Testis (tissue), 5 donors: ENCODE measurements at places on chromosomes 2 and 18. TPM values are rescaled to one million over a fixed set of nuclear protein-coding genes. Genes with fewer than 3 reads are reported as not detected.
A peak's percentile ranks its signal among the peaks of the same experiment; 100 is the strongest.

GRCh38 chr2:61443342-61444041, 27.4 kb downstream of the USP34 start:
- H3K27me3 ChIP-seq, result no peaks in the 10 kb centered on the region
- no peak overlapping the region for H3K27ac ChIP-seq
- no peak overlapping the region for H3K4me3 ChIP-seq

GDF7 gene
- 0.62 TPM for total RNA-seq

HK2 gene
- total RNA-seq, result 142 TPM

THSD7B gene
- 0.87 TPM for total RNA-seq

SERPINB5 gene
- total RNA-seq, result 8.1 TPM

DNA sequence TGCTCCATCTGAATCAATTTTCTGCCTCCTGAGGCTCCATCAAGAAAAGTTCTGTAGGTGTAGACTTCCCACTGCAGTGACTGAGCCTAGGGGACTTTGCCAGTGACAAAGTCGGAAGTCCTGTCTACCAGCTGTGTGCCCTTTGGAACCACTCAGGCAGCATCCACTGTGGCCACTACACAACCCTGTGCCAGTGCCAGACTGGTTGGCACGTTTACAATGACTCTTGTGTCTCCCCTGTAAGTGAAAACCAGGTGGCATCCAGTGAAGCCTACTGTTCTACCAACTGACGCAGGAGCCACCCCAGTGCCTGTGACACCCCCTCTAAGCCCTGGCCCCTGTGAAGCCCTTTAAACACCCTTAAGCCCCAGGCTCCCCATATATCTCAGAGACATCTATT, 132.1 kb upstream of the SERPINE2 start:
- no peaks in the 10 kb centered on the region for H3K4me1 ChIP-seq
- H3K36me3 ChIP-seq, result no peaks in the 10 kb centered on the region
- no peaks in the 10 kb centered on the region for H3K27me3 ChIP-seq
- no peak overlapping the region for H3K27ac ChIP-seq
- DNase-seq, result no peak
- H3K4me3 ChIP-seq, result no peak overlapping the region

DNA sequence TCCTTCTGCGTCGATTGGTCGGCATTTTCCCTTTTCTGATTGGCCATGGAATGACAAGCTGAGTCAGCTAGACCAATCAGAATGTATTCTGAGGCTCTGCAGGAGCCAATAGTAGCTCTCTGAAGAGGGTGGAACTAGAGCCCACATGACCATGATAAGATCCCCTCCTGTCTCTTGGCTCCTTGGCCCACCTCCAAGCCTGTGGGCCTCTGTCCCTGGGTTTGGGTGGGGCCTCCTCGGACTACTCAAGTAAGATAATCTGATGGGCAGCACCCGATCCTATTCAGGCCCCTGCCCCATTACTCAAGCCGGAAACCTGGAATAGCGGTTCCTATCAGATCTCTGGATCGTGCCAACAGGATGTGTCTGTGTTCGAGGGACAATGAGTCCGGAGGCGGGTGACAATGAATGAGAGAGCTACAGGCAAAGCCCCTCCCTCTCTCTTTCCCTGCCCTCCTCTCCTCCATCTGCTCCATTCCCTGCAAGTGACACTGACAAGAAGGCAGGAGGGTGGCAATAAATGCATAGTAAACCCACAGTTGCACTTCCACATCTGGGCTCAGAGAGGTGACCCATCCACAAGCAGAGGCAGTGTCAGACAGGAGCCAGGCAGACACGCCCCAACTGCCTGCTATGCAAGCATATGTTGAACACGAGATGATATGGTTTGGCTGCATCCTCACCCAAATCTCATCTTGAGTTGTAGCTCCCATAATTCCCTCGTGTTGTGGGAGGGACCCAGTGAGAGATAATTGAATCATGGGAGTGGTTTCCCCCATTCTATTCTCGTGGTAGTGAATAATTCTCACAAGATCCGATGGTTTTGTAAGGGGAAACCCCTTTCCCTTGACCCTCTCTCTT, 114.7 kb downstream of the TNS1 start:
- H3K36me3 ChIP-seq, result no peaks in the 10 kb centered on the region
- DNase-seq, result no peak

DNA sequence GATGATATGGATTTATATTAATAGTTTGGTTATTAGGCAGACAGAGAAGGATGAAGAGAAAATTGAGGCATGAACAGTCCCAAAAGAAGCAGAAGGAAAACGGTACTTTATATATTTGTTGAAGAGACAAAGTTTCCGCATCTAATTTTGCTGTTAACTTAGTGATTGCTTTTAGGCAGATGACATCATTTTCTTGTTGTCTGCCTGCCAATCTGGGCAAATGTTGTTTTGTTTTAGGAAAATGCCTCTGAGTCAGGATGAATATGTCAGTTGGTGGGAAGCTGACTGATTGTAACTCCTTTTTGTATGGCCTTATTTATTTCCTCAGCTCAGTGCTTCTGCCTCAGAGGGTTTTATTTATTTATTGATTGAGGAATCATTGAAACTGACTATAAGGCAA, 52.5 kb upstream of the CAVIN2 start:
- no peaks in the 10 kb centered on the region for H3K27me3 ChIP-seq
- no peak overlapping the region for H3K27ac ChIP-seq
- no peaks in the 10 kb centered on the region for H3K4me1 ChIP-seq
- no peaks in the 10 kb centered on the region for H3K36me3 ChIP-seq

ALPI gene
- total RNA-seq, result 0.43 TPM

GRCh38 chr2:48508461-48509124, 21.4 kb upstream of the STON1 start:
- no peak overlapping the region for H3K27ac ChIP-seq
- H3K27me3 ChIP-seq, result no peaks in the 10 kb centered on the region
- no peaks in the 10 kb centered on the region for H3K36me3 ChIP-seq

DNA sequence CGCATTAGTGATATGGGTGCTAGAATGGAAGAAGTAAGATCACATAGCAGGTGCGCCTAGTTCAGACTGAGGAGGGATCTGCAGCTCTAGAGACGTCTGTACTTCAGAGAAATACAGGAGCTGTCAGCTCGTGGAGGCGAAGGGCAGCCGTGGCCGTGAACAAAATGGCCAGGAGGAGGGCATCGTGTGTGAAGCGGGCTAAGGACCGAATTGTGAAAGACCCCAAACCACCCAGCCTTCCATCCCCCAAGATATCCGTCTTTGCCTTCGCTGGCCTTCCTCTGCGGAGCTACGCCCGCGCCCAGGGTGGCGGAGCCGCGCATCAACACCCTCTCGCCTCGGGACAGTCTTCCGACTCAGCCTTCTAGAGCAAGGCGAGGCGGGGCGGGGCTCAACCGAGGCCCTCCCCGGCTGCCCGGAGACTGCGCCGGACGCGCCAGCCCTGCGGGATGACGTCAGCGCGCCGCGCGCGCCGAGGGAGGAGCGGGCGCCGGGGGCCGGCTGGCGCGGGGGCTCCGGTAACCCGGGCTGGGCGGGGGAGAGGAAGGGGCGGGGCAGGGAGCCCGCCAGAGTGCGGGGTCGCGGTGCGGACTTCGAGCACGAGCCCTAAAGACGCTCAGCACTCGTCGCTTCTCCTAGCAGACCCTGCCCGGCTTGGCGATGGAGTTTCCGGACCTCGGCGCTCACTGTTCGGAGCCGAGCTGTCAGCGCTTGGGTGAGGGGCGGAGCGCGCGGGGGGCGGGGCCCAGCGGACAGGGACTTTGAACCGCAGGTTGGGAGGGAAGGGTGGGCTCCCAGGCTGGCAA, at the start of gene ZFAND2B:
TSS of gene ZFAND2B (plus strand) at position 455 of the 806 bp plus-strand sequence. CDS start at position 661, 206 bp downstream.
- peak within 1 kb of the TSS; percentile 80 for H3K4me3 ChIP-seq
- H3K27me3 ChIP-seq, result no peaks in the 10 kb centered on the region
- no peaks in the 10 kb centered on the region for H3K36me3 ChIP-seq
- H3K27ac ChIP-seq, result peak within 1 kb of the TSS; percentile 97
- DNase-seq, result peak; percentile 97

DNA sequence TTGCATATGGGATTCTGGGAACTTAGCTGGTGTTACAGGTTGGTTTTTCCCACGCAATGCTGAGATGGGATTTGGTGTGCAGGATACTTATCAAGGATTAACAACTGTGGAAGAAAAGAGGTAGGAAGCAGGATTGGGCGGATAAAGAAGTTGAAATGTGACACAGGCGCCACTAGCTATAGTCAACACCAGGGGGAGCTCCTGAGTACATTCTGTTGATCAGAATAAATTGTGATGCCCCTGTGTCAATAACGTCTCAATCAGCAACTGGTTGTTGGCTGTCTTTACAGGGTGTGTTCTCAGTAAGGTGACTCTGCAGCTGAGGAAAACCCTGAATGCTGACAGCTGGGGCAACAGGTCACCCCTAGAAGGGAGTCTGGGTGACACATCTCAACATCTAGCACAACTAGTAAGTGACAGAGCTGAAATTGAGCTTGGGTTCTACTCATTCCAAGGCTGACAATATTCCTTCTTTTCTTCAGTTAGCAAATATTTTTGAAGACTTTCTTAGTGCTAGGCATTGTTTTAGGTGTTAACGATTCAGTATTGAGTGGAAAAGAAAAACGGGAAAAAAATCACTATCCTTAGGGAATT, 143.0 kb downstream of the ARL6IP6 start:
- H3K4me1 ChIP-seq, result no peaks in the 10 kb centered on the region
- H3K4me3 ChIP-seq, result no peak overlapping the region
- peak; percentile 64 for DNase-seq
- H3K27ac ChIP-seq, result no peak overlapping the region
- no peaks in the 10 kb centered on the region for H3K36me3 ChIP-seq

DNA sequence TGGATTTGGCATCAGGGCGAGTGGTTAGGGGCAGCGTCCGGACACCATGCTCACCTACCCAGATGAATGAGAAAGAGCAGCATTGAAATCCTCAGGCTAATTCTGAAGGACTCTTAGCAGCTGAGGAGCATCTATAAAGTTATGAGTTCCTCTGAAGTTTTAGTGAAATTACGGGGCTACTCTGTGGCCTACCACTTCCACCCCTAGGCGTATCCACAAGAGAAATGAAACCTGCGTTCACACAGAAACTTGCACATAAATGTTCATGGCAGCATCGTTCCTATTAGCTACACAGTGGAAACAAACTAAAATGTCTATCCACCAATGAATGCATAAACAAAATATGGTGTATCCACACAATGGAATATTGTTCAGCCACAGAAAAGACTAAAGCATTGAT, 98.0 kb downstream of the GBX2 start:
- H3K27me3 ChIP-seq, result no peaks in the 10 kb centered on the region
- H3K4me3 ChIP-seq, result no peak overlapping the region
- DNase-seq, result no peak
- H3K4me1 ChIP-seq, result peaks cover 4% of the 10 kb centered on the region
- H3K36me3 ChIP-seq, result no peaks in the 10 kb centered on the region

SERPINB3 gene
- 0.74 TPM for total RNA-seq

DNA sequence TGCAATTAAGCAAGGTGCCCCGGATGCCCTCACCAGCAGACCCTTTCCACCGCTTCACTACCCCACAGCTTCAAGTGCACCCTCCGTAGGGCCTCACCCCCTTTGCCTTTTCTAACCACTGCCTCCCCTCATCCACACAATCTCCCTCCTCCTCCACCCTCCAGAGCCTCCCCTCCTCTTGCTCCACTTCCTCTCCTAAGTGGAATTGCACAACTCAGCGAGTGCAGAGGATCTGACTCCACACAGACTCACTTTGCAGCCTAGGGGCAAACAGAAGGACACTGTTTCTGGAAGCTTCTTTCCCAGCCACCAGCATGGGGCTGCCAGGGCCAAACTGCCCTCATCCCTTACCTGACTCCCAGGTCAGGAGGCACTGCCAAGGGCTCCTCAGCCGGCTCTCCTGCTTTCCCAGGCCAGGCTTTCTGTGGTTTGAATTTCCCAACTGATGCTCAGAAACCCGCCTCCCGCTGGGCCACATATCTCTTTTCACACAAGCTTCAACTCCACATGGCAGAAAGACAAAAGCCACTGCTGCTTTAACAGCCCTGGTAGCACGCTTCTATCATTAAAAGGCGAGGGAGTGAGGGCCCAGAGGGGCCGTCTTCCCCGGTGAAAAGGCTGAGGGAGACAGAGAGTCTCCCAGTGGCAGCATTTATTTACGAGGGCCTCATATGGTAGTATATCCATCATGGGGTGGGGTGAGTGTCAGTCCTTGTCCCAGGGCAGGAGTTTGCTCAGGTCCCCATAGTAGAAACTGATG, 74.7 kb upstream of the MGAT4A start:
- DNase-seq, result no peak
- no peaks in the 10 kb centered on the region for H3K27me3 ChIP-seq

DNA sequence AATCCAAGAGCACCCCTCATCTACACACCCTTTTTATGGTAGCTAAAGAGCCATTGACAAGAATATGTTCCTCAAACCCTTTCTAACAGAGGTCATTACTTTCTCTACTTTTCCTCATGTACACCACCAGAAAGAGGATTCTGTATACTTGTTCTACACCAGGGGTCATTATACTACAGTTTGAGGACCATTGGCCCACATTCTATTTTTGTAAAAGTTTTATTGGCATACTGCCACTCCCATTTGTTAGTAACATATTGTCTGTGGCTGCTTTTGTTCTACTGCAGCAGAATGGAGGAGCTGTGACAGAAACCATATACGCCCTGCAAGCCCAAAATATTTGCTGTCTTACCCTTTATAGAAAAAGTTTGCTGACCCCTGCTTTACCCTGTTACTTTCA, 14.3 kb downstream of the HTR2B start:
- H3K4me3 ChIP-seq, result no peak overlapping the region
- DNase-seq, result no peak
- peaks cover 9% of the 10 kb centered on the region for H3K4me1 ChIP-seq
- no peaks in the 10 kb centered on the region for H3K27me3 ChIP-seq
- H3K36me3 ChIP-seq, result no peaks in the 10 kb centered on the region
- no peak overlapping the region for H3K27ac ChIP-seq

DNA sequence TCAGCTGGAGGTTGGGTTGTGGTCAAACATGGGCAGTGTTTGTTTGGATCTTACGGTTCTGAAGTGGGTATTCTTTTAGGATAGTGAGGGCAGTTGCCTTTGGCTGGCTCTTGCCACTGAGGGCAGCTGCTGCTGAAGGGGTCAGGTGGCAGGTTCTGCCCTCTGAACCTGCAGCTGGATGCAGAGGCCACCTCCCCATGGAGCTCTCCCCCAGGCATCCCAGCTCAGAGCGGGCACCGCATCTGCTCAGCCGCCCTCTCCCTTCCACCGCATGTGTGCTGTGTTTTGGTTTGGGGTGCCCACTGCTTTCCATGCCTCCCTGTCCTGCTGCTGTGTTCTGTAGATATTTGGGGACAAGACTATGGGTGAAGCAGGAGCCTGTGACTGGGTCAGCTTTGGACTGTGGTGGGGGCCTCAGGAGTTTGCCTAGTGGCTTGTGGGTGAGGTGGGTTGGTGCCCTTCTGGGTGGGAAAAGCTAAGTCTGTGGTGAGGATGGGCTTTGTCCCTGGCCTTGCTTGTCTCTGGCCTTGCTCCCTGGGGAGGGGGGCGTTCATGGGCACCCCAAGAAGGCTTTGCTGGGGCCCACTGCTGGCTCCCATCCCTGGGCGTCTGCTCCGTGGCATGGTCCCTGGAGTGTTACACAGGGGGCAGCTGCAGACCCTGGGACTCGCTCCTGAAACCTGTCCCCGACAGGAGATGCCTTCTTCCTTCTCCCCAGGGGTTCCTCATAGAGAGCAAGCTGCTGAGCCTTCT, 28.5 kb downstream of the OTOF start:
- DNase-seq, result no peak
- H3K27me3 ChIP-seq, result no peaks in the 10 kb centered on the region
- no peak overlapping the region for H3K27ac ChIP-seq
- no peak overlapping the region for H3K4me3 ChIP-seq
- H3K36me3 ChIP-seq, result no peaks in the 10 kb centered on the region
